GM19239 (cell line): ENCODE measurements at places on chromosomes 5 and 9.
A peak's percentile ranks its signal among the peaks of the same experiment; 100 is the strongest.

DNA sequence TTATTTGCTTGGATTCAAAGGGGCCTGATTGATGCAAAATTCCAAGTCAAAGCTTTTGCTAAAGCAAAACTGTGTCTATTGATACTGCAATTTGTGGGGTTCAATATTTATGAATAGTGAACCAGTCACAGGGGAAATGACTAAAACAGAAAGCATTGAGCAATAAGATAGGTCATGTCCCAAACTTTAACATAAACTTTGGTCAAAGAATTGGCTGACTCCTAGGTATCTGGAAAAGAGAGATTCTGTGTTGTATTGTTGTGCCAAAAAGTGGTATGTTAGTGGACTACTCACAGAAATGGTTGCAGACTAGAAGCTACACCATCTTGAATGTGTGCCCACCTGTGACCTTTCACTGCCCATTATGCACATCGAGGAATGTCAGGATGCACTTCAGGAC, 585.5 kb upstream of the RGMB start:
- no peak for DNase-seq

- no peak for DNase-seq
Observed at GRCh38 chr5:32523625-32524024, 61.7 kb upstream of the SUB1 start.

DNA sequence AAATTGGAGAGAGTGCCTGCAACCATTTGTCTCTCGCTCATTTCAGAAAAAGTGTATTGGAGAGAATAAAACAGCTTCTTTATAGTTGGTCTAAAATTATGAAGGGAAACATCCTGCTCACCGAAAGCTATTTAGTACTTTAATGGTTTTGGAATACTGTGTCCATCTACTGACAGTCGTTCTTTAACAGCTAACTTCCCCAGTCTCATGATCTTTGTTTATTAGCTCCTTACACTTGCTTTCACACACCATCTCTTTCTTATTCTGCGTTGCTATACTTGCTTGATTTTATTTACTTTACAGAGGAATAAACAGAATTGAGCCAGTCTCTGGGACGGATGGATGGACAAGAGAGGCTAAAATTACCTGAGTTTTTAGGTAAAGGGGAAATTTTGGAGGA, 229.3 kb downstream of the CCDC171 start:
- DNase-seq = no peak

DNA sequence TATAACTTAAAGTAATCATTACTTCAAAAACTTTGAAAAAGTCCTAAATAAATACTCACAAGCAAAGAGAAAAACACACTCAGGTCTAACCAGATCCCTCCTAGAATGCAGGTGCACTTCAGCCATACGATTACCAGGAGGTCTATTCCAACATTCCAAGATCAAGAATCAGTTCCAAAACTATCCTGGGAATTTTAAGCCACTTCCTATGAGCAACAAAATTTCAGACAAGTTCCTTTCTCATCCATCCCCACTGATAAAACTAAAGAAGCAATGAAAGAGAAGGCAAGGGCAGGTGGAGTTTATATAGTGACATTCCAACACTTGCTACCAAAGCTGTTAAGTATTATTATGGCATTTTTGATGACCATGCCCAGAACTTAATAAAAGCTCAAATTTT, 29.6 kb downstream of the MLLT3 start:
- no peak for DNase-seq

DNA sequence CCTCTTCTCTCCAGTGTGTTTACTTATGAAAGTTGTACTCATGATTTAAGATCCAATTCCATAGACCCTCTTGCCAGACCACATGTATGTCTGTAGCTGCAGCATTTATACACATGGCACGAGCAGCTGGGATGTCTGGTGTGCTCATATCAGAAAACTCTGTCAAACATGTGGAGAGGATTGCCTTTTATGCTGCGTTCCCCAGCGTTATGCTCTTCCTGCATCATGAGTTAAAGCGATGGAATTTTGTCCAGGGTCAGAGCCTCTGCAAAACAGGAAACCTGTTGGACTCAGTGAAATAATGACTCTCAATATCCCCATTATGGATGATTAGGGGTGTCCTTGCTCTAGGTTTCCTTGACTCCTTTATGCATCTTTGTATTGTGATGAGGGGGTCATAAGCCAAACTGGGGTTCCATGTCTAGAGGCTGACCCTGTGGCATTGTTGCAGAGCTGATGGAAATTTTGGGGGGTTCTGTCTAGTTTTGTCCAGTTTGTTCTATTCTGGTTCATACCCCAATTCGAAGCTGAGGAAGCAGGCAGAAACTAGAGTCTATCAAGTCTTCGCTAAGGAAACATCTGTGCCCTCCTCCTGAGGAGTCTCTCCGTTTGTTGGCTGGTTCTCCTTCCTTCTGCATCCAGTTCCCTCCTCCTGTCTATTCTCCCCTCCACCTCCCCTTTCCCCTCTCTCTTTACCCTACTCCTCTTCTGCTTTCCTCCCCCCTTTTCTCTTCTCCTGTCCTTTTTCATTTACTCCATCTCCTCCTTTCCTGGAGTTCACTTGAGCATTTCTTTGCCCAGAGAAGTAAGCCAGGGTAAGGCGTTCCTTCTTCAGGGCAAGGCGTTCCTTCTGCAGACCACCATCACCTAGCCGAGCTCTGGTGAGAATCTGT, 252.8 kb downstream of the MAST4 start:
- DNase-seq = no peak

DNA sequence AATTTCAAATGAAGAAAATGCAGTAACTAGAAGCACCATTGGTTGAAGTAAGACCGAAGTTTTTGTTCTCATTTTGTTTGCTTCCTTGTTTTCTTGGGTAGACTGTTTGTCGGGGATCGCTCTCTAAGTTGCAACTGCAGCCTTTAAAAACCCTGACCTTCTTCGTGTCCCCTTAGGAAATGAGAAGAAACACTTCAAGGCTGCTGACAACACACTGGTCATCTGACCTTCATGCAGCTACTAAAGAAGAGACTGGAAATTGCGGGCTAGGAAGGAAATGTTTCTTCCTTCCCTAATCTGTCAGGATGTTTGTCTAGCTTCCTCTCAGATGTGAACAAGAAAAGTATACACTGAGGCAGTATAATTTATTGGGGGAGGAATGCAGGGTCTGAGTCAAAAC, 50.7 kb upstream of the CHSY3 start:
- DNase-seq = no peak

- DNase-seq = no peak
Observed at GRCh38 chr9:2303056-2303455, 287.9 kb downstream of the SMARCA2 start.

- DNase-seq = no peak
Observed at GRCh38 chr5:154740957-154741356, 14.2 kb upstream of the LARP1 start.

- no peak for DNase-seq
Observed at GRCh38 chr9:82209797-82210470, 221.4 kb downstream of the SPATA31D1 start.

DNA sequence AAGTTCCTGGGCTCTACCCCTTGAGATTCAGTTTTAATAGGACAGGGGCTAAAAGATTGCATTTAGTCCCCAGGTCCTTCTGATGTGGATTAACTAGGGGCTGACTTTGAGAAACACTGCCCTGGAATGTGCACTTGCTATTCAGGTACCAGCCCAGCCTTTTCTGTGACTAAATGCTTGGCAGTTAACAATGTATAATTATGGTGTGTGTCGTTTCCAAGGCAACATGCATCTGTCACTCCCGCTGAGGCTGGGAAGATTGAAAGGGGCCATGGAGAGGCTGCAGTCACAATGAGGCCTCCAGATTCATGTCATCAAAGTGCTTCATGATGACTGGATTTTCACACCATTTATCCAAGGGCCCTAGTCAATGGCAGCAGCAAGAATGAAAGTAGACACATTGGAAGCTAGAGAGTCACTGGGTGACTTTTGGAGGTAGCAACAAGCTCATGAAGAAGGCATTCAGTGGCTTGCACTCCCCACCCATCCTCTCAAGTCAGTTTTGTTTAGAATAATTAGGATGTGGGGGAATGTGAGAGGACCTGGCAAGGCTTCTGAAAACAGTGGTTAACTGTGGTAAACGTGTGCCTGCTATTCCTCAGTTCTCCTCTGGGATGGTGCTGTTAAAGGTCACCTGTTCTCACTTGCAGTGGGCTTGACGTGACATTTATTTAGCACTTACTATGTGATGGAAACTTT, 28.3 kb downstream of the RAI14 start:
- no peak for DNase-seq

GRCh38 chr5:151212406-151212798, 11.5 kb downstream of the CCDC69 start:
- DNase-seq = no peak

DNA sequence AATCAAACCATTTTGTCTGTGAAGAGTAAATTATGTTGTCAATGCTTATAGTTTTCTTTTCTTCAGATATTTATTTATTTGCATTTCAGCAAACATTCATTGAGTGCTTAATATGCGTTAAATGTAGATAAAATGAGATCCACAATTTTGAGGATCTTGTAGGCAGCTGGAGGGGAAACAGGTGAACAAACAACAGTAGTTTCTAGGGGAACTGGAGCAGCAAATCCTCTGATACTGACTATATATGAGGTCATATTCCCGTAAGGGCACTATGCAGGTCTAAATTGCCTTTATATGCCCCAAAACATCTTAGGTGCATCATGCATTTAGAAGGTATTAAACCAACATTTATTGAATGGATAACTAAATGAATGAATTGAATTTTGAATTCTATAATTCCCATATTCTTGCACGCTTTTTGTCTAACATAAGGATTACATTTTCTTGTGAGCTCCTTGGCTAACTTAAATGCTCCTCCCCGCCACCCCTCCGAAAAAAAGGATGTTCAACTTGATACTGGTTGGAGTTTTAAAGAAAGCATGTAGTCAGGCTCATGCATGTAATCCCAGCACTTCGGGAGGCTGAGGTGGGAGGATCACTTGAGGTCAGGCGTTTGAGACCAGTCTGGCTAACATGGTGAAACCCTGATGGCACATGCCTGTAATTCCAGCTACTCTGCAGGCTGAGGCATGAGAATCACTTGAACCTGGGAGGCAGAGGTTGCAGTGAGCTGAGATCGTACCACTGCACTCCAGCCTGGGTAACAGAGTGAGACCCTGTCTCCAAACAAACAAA, 299.8 kb downstream of the TMEM38B start:
- no peak for DNase-seq

DNA sequence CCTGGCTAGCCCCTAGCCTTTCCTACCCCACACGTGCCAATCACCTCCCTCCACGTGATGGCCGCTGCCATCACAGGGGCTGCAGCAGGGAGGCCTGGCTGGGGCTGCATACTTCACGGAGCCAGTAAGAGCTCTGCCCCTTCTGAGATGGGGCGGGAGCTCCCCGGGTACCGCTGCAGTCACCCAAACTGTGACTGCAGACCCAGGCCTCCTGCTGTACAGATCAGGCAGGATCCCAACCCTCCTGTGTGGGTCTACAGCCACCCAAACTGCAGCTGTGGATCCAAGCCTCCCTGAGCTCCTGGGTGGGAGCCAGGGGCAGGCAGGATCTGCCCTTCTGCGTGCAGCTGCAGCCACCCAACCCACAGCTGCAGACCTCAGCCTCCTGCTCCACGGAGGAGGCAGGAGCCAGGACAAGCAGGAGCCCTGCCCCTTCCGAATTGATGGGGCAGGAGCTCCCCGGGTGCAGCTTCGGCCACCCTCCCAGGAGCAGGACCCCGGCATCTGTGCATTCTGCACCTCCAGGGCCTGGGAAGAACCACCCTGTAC, 3.2 kb upstream of the BTNL9 start:
- no peak for DNase-seq

DNA sequence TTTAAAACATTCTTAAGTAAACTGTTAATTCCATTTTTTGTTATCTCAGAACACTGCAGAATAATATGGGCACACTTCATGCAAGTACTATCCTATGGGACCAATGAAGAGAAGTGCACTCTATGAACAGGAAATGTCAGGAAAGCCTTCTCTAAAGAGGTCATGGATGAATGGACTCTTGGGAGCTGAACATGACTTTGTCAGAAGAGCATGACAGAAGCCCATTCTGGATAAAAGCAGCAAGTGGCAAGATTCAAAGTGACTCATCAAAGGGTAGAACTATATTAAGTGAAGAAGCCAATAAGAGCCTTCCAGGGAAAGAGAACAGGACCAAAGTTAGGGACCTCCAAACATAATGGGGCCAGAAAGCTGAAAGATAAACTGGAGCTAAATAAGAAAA, 94.0 kb downstream of the RAPGEF6 start:
- DNase-seq = no peak

DNA sequence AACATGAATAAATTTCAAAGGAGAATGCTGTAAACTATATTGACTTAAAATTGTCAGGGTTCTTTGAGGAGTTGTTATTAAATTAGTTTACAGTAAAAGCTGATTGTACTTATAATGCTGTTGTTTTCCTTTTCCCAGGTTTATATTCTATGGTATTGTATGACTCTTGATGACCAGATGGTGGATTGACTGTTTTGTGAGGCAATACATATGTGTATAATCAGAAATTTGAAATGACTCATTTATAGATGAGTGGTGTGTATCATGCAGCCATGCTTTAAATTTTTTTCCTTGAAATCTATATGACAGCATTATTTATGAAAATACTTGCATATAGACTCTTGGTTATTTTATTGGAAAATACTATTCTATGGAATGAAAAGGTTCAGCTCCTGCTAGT, 195.3 kb downstream of the CNTLN start:
- DNase-seq = no peak

GRCh38 chr5:95191330-95191729, 93.6 kb downstream of the MCTP1 start:
- peak; percentile 21 for DNase-seq

- no peak for DNase-seq
Observed at GRCh38 chr9:132288966-132289365, 65.8 kb downstream of the SETX start.

- no peak for DNase-seq
Observed at GRCh38 chr9:105238302-105238701, 6.1 kb upstream of the SLC44A1 start.

DNA sequence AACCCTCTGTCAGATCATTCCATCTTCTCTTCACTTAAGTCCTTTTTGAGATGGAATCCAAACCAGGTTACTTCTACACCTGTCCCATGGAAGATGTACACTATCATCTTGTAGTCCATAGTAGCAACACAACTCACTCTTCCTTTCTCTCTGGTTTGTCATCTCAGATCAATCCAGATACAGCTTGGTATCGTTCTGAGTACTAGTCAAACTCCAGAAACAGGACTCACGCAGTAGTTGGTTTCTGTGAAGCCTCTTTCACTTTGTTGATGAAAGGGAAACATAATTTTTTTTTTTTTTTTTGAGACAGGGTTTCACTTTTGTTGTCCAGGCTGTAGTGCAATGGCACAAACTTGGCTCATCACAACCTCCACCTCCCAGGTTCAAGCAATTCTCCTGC, 484.0 kb downstream of the PRDM9 start:
- DNase-seq = no peak

DNA sequence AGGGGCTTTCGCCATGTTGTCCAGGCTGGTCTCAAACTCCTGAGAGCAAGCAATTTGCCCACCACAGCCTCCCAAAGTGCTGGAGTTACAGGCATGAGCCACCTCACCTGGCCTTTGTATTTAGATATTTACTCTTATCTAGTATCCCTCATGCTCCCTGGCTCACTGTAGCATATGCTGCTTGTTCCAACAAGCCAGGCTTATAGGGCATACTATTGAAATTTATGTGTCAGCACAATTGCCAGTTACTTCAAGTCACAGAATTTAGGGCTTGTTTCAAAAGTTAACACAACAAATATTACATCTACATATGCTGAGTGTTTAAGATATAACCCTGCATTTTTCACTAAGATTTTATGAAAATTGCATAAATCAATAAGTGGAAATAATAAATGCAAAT, 469.2 kb upstream of the ZNF608 start:
- no peak for DNase-seq

GRCh38 chr9:131661568-131662288, 78.1 kb downstream of the RAPGEF1 start:
- no peak for DNase-seq

- no peak for DNase-seq
Observed at GRCh38 chr5:135203593-135204036, 169.6 kb upstream of the PITX1 start.
